ENCODE measurements at places on chromosomes 5 and 9.

- DNase-seq, result no peak
Observed at GRCh38 chr9:3569529-3569928, 43.7 kb upstream of the RFX3 start.

- DNase-seq, result no peak
Observed at GRCh38 chr5:146366904-146367303, 28.3 kb downstream of the POU4F3 start.

DNA sequence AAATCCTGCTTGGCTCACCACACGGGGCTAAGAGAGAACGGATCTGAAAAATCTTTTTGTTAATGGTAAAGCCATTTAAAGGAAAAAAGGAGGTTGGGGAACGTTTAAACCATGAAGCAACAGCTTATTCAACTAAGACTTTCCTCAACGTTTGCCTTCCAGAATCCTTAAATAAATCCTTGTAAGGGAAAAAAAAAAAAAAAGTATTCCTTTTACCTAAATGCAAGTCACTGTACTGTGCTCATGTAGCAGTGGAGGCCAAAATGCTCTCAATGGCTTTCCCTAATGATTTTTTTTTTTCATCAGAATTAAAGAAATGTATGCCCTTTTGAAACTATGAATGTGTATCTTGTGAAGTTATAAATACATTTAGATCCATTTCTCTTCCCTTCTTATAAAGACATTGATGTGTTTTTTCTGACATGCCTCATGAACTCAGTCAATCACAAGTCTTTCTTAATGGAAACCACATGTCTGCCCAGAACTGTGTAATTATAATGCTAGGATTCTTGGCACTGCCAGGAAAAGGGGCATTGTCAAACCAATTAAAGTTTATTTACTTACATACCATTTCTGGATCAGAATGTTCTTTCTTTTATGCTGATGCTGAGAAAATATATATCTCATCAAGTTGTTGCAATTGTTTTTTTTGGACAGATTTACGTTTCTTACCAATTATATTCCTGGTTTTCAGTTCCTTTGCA, 107.5 kb downstream of the EBF1 start:
- DNase-seq, result peak; percentile 58

DNA sequence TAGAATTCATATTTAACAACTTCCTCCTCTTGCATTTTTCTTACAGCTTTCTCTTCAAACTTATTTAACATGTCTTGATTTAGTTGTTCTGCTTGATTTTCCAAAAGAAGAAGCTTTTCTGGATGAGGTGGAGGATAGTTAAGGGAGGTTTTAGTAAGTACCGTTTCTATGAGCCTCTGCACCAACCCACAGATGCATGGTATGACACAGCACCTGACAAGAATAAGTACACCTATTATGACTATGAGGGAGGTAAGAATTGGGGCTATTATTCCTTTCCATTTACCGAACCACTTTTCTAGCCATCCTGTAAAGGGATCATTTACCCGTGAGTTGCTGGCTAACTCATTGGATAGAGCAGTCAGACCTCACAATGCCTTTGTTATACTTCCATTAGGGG, 2.5 kb upstream of the HMGCS1 start:
- DNase-seq, result no peak

- peak; percentile 45 for DNase-seq
Observed at GRCh38 chr9:74570879-74571512, 73.9 kb downstream of the RORB start.

Data from astrocyte of the hippocampus (primary cell).